ENCODE measurements at places on chromosomes 2 and 18.

DNA sequence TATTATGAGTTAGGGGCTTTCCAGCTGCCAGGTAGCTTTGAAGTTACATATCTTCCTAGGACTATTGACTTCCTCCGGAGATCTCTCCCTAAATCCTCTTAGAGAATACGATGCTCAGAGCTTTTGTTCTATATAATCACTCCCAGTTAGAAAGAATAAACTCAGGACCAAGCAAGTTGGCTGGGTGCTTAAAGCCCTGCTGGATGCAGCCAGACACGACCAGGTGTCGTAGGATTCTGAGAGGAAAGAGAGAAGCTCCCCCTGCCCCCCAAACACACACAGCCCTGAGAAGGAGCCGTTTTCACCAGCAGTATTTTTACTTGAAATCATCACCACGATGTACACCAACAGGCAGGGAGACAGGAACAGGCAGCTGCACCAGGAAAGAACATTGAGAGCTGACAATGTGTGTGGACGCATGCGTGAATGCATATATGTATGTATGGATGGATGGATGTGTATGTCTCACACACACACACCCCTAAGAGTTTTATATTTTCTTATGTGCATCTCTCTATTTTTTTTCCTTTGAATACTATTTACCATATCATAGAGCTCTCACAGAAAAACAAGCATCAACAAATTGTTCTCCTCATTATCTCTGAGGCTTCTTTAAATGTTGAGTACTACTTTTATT is 382.6 kb downstream of the EPHA4 start:
- no peak for DNase-seq

GRCh38 chr2:216695401-216695821 is at the start of gene IGFBP5:
TSS of gene IGFBP5 (minus strand) at chr2:216695549. CDS start at chr2:216694775, 774 bp downstream.
- DNase-seq: no peak

- DNase-seq: no peak
These were observed at the start of gene MYO7B for GRCh38 chr2:127535422-127535901. TSS of gene MYO7B (plus strand) at chr2:127535683. CDS start at chr2:127559723, 24,040 bp downstream.

DNA sequence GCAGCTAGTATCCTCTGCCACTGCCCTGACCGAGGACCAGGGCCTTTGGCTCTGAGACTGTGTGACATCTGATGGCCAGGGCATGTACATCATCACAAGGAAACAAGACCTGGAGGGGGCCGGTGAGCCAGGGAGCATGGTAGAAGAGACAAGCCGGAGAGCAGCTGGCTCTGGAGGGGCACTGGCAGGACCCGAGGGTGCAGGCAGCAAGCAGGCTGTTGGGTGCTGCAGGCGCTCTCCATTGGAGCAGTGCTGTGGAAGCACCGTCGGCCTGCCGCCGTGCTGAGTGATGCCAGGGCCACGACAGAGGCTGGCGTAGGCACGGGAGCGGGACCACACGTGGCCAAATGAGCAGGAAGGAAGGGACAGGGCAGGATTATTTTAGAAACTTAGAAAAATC is 335.2 kb downstream of the GBX2 start:
- no peak for DNase-seq

GRCh38 chr2:219968685-219969345 is 341.4 kb downstream of the SLC4A3 start:
- no peak for DNase-seq

DNA sequence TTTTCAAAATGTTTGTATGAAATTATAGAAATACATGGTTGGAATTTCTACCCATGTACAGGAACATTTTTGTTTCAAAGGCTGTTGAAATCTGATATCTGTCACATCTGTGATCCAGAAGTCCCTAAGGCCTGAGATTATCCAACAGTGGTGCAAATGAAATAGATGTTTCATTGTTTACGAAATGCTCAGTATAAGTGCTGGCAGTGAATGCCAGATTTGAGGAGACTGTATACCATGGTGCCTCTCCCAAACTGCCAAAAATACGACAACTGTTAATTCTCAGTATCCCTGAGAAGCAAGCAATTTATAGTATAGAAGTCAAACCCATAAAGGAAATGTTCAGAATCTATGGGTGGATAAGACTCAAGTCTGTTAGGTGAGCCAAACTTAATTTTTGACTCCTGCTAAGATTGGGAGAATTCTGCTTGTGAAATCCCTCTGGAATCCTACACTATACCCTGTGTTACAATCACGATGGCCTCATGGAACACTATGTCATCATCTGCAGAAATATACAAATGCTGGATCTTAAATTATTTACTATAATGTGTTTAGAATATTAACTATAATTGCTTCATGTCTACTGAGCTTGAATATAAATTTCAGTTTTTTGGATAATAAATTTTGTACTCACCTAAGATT is 71.2 kb upstream of the DOCK10 start:
- DNase-seq: no peak

GRCh38 chr2:172095905-172096625 is 6.6 kb downstream of the DLX2 start:
- DNase-seq: no peak

GRCh38 chr2:182718459-182718858 is 2.4 kb downstream of the DNAJC10 start:
- no peak for DNase-seq

GRCh38 chr18:58385472-58385871 is 243.4 kb downstream of the ALPK2 start:
- DNase-seq: no peak

DNA sequence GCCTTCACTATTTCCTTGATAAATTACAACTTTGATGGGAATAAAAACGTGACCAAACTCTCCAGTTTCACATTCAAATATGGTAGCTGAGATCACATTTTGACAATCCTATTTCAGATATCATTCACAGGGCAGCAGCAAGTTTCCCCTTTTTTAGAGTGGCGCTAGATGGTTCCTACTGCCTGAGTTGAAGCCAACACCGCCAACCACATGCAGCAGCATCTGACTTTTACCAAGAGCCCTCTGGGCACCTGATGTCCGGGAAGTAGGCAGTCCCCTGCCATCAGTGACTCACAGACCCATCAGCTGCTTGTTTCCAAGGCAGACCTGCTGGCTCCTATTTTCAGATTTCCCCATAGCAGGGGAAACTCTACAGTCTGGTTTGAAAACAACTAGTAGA is 4.0 kb upstream of the MREG start:
- DNase-seq: peak; percentile 20

- DNase-seq: no peak
These were observed 99.1 kb downstream of the AFF3 start for GRCh38 chr2:100043081-100043890.

GRCh38 chr2:134636714-134637113 is 82.1 kb downstream of the TMEM163 start:
- no peak for DNase-seq

- DNase-seq: no peak
These were observed 7.5 kb downstream of the ASB1 start for GRCh38 chr2:238433941-238434845.

GRCh38 chr18:58054041-58054781 is 10.2 kb downstream of the NEDD4L start:
- DNase-seq: no peak

- no peak for DNase-seq
These were observed 98.4 kb upstream of the SIX3 start for GRCh38 chr2:44843086-44843485.

All from CD4-positive, alpha-beta T cell treated with Interleukin-1 beta for 1 hour (primary cell).